Activated T-helper 1 cell treated with anti-CD3 and anti-CD28 coated beads, Interleukin-12 subunit alpha, Interleukin-12 subunit beta, Interleukin-2, Interleukin-4 antibody, amounts not matched to agents 30 ng/mL and 10 ng/mL and 1 ng/mL, durations not matched to agents 14 hours and 24 hours and 36 hours (primary cell): ENCODE measurements at places on chromosomes 16 and 17.

DNA sequence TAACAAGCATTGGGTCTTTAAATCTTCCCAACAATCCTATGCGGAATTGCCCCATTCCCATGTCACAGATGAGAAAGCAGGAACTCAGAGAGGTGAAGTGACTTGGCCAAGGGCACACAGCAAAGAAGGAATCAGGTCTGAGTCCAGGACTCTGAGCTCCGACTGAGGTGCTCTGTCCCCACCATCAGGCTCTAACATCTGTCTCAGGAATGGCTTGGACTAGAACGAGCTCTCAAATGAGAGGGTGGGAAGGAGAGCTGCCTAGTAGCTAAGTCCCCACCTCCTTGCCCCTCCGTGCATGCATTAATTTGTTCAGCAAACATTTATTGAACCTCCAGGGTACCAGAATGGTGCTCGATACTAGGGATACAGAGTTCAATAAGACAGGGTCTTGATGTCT is 26.7 kb downstream of the ABCC3 start:
- H3K36me3 ChIP-seq, result no peaks in the 10 kb centered on the region
- no peak overlapping the region for H3K4me3 ChIP-seq
- peaks cover 6% of the 10 kb centered on the region for H3K27me3 ChIP-seq
- no peak for DNase-seq
- H3K27ac ChIP-seq, result peak overlapping the region; percentile 70

GRCh38 chr17:71975331-71975801 is 145.5 kb upstream of the SOX9 start:
- H3K27me3 ChIP-seq, result no peaks in the 10 kb centered on the region
- H3K36me3 ChIP-seq, result no peaks in the 10 kb centered on the region
- no peak overlapping the region for H3K4me3 ChIP-seq
- no peak for DNase-seq
- H3K27ac ChIP-seq, result no peak overlapping the region

- no peaks in the 10 kb centered on the region for H3K27me3 ChIP-seq
- H3K36me3 ChIP-seq, result peaks cover 32% of the 10 kb centered on the region
- H3K4me3 ChIP-seq, result no peak overlapping the region
- DNase-seq, result peak; percentile 26
- peaks cover 90% of the 10 kb centered on the region for H3K4me1 ChIP-seq
These were observed 61.7 kb upstream of the LGALS9 start for GRCh38 chr17:27569257-27569722.

- no peaks in the 10 kb centered on the region for H3K27me3 ChIP-seq
- H3K36me3 ChIP-seq, result peaks cover 2% of the 10 kb centered on the region
- H3K4me3 ChIP-seq, result no peak overlapping the region
- H3K4me1 ChIP-seq, result peaks cover 33% of the 10 kb centered on the region
- DNase-seq, result no peak
- H3K27ac ChIP-seq, result no peak overlapping the region
These were observed 138.0 kb downstream of the ANKFN1 start for GRCh38 chr17:56291226-56291805.

GRCh38 chr16:19625039-19625438 is 69.5 kb downstream of the VPS35L start:
- no peaks in the 10 kb centered on the region for H3K4me1 ChIP-seq
- no peak overlapping the region for H3K27ac ChIP-seq
- no peak for DNase-seq
- H3K27me3 ChIP-seq, result no peaks in the 10 kb centered on the region
- H3K4me3 ChIP-seq, result no peak overlapping the region

GRCh38 chr16:69171325-69172084 is 15.5 kb upstream of the SNTB2 start:
- no peak for DNase-seq
- H3K4me3 ChIP-seq, result no peak overlapping the region
- peaks cover 43% of the 10 kb centered on the region for H3K36me3 ChIP-seq
- no peaks in the 10 kb centered on the region for H3K27me3 ChIP-seq
- H3K27ac ChIP-seq, result no peak overlapping the region

DNA sequence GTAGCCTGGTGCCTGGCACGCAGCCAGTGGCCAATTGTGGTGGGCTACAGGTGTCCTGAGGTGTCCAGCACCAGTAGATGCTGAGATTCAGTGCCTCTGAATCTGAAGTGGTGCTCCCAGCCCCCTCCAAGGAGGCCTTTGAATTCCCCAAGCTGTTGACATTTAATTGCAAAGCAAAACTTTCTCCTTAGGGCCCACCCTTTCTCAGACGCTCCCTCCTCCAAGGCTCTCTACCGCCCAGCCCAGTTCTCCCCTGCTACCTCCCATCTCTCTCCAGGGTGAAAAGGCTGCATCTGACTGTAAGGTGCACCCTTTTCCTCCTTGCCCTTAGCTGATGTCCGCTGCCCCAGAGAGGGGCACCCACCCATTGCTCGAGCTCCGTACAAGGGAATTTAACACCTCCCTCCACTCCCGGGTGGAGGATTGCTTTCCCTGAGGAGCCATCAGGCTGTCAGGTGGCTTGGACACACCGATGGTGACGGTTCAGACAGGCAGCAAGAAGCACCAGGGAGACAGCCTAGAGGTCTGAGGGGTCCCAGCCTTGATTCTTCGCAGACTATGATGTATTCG is 1.7 kb downstream of the BEAN1 start:
- peaks cover 74% of the 10 kb centered on the region for H3K27me3 ChIP-seq
- no peaks in the 10 kb centered on the region for H3K36me3 ChIP-seq
- no peak overlapping the region for H3K4me3 ChIP-seq
- H3K4me1 ChIP-seq, result no peaks in the 10 kb centered on the region
- H3K27ac ChIP-seq, result no peak overlapping the region

- no peak for DNase-seq
- H3K4me1 ChIP-seq, result peaks cover 20% of the 10 kb centered on the region
- no peak overlapping the region for H3K27ac ChIP-seq
- H3K36me3 ChIP-seq, result peaks cover 14% of the 10 kb centered on the region
These were observed 166.8 kb downstream of the PRKCB start for GRCh38 chr16:24002619-24003018.

DNA sequence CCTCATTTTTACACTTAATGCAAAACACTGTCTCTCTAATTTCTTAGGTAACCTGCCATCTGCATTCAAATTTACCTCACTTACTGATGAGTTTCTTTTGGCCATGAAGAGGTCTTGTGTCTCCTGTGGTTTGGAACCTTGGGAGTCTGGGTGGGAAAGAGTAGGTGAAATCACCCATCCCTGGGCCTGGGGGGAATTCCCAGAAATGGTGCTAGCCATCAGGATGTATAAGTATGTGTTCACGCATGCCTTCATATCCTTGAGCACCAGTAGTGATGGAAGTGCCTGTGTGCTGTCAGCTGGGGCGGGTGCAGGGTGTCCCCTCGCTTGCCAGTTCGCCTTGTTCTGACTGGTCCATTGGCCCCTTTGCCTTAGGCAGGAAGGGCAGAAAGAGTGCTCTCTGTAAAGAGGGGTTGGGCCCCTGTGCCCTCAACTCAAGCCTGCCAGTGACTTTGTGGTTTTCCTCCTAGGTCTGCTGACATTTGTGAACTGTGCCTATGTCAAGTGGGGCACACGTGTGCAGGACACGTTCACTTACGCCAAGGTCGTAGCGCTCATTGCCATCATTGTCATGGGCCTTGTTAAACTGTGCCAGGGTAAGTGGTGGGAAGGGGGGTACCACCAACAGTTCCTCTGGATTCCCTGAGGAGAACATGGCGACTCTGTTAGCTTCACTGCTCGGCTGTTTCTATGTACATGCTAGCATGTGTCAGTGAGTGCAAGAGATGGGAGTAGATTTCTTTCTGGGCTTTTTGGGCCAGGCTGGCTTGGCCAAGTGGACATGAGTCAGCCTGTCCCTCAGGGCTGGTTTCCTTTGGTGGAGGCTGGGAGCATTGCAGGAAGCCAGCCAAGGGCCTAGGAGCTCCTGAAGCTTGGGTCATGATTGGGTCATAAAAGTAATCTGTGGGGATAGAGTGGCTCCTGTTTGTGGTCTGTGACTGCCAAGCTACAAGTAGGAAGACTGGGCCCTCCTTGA is 23.2 kb downstream of the SLC7A6OS start:
- peak overlapping the region; percentile 85 for H3K27ac ChIP-seq
- H3K36me3 ChIP-seq, result peaks cover 73% of the 10 kb centered on the region
- peaks cover 96% of the 10 kb centered on the region for H3K4me1 ChIP-seq
- peak overlapping the region; percentile 63 for H3K4me3 ChIP-seq
- no peak for DNase-seq

DNA sequence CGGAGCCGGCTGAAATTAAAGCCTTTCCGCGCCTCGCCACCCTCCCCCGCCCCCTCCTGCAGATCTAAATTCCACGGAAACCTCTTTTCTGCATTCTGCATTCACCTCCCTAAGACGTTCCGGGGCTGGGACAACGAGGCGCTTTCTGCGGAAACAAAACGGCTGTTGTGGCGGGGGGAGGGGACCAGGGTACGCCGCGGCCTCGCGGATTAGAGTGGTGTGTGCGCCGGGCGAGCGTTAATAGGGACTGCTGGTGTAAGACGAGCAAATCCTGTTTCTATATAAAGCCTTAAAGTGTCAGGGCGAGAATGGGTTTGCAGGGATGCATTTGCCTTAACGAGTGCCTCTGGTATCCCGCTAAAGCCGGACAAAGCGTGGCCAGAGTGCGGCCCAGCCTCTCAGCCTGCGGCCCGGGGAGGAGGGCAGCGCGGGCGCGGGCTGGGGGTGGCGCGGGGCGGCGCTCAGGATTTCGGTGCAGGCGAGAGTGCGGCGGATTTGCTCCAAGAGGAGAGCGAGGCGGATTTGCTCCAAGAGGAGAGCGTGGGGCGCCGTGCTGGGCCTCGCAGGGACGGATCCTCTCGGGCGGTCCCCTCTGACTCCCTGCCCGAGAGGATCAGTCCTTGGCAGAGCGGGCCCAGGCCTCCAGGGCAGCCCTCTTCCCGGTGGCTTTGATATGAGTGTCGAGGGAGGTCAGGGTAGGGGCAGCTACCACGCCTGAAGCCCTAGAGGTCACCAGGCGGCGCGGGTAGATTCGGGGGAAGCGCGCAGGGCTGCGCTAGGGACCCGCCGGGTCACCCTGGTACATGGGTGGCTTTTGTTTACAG is 5.1 kb downstream of the BAHCC1 start:
- peaks cover 5% of the 10 kb centered on the region for H3K4me1 ChIP-seq
- peaks cover 58% of the 10 kb centered on the region for H3K27me3 ChIP-seq
- DNase-seq, result no peak
- H3K27ac ChIP-seq, result peak overlapping the region; percentile 23
- H3K36me3 ChIP-seq, result peaks cover 4% of the 10 kb centered on the region

DNA sequence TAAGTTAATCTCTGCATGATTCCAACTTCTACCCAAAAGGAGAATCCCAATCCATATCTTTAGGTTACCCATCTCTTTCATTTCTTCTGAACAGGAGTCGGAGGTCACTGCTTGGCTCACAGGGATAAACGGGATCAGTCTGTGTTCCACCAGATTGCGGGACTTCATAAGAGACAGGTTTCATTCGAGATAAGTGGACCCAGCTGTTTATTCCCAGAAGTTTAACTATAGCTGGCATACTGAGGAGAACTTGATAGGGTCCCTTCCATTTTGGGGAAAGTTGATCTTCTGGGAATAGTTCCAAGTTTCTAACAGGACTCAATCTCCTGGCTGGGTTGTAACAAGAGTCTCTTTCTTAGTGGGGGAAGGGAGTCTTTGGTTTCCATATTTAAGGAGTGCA is 45.4 kb upstream of the ARL4D start:
- peaks cover 13% of the 10 kb centered on the region for H3K36me3 ChIP-seq
- no peak for DNase-seq
- H3K27ac ChIP-seq, result no peak overlapping the region
- no peak overlapping the region for H3K4me3 ChIP-seq
- no peaks in the 10 kb centered on the region for H3K27me3 ChIP-seq

DNA sequence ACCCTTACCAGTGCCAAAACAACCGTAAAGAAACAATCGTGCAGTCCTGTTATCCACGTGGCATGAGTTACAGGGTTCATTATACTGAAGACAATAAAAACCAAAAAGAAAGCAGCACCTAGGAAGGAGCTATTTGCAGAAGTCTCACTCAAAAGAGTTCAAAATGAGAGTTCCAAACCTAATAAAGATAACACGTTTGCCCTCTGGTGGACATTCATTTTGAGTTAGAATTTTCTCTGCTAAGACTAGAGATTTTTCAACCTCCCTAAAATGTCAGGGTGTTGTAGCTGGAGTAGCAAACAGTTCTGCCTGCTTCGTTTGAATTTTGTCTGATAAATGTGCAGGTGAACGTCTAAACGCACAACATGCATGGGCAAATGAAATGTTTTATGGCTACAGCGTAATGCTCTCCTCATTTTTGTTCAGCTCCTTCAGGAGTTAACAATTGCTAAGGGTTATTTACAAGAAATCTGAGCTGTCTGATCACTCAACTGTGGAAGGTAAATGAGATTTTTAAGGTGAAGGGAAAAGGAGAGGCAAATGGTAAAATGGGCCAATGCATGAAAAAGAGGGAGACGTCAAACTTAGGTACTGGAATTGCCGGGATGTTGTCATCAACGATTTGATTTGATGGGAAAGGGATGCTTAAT is 1067.9 kb upstream of the EEF2KMT start:
- H3K36me3 ChIP-seq, result no peaks in the 10 kb centered on the region
- H3K27ac ChIP-seq, result no peak overlapping the region
- H3K4me1 ChIP-seq, result no peaks in the 10 kb centered on the region
- no peaks in the 10 kb centered on the region for H3K27me3 ChIP-seq
- no peak for DNase-seq
- H3K4me3 ChIP-seq, result no peak overlapping the region
